Activated T-cell treated with anti-CD3 and anti-CD28 coated beads for 48 hours (primary cell): ENCODE measurements at places on chromosomes 2 and 18.
A peak's percentile ranks its signal among the peaks of the same experiment; 100 is the strongest.

DNA sequence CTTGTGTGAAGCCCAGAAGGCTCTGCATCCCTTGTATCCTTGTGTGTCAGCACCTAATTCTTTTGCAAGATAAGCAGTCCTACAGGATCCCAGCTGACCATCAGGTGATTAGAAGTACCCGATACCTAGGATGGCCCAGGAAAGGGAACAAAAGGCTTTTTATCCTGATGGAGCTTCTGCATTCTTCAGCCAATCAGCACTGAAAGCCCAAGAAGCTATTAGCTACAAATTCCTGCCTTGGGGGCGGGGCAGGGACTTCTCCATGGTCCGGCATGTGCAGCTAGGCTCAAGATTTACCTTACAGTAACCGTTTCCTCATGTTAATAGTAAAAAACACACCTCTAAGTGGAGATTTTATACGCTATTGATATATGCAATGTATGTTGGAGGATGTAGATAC lies 264.6 kb upstream of the THUMPD2 start:
- no peak for DNase-seq

DNA sequence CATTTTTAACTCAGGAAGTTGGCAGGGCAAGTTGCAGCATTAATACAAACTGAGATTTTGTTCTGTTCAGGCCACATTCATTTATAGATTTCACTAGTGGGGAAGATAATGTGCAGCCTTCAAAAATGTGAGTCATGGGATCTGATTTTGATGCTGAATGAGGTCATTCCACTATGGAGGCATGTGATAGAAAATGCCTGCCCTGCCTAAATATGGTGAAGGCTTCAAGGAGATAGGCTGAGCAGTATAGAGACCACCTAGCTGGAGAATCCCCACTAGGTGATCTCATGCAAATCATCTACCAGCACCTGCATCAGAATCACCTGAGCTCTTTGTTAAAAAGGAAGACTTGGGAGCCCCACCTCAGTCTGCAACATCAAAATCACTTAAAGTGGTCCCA lies 43.7 kb downstream of the PAX3 start:
- no peak for DNase-seq

GRCh38 chr2:9474361-9475057 lies at the start of gene IAH1:
TSS of gene IAH1 (plus strand) at chr2:9474551. CDS start at chr2:9474567, 16 bp downstream.
- DNase-seq, result peak; percentile 66

DNA sequence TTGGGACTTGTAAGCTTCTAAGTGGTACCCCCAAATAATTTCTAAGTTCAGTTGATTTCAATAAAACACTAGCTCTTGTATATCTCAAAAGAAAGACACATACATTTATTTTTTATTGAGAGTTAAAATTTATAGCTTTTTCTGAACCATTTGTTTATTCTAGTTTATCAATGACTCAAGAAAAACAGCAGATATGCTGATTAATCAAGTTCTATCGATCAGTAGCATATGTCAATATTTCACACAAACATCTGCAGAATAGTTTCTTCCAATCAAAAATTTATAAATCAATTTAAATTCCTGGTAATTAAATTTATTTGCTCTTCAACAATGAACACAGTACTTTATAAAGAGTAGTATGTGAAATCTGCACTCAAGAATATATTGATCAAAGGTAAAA lies 5.3 kb downstream of the FIGN start:
- no peak for DNase-seq

DNA sequence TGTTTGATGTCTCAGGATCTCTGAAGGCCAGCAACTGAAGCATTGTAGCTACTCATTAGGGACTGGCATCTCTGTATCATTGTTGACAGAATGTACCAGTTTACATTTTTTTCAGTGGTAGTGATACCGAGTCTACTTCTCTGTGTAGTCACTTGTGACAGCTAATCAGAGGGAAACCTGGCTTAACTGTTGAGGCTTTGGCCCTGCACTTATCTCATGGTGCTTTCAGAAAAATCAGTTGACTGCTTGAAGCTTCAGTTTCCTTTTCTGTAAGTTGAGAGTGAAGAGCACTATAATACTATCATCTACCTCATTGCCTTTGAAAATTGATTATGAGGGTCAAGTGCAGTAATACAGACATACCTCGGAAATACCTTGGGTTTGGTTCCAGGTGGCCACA lies 90.0 kb downstream of the COMMD1 start:
- no peak for DNase-seq

GRCh38 chr2:85698880-85699254 lies 4.7 kb downstream of the GNLY start:
- DNase-seq, result no peak

DNA sequence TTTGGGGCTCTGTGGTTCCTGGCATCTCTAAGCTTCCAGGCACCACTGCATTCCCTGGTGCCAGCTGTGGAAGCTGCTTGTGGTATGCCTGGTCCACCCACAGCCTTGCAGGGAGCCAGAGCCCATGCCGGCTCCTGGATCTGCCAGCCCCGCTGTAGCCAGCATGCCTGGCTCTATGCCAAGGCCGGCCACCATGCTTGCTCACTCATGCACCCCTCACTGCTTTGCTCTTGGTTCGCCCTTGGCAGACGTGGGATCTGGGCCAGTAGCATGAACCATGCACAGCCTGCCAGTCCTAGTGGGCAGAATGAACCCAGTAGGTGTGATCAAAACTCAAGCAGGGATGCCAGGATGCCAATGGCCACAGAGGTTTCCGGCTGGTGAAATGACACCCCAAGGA lies 634.2 kb upstream of the TMEFF2 start:
- no peak for DNase-seq

DNA sequence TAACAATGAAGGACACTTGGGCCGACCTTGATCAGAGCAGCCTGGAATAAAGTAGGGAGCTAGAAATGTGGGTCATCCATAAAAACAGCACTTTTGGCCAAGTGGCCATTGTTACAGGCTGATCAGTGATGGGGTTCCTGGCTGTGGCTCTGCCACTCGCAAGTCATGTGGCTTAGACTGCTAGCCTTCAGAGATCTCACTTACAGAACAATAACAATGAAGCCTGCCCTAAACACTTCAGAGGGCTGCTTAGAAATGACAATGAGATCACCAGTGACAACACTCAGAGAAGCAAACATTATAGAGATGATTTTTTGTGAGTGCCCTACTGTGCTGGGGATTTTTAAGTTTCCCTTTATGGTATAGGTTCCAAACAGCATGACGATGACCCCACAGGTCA lies 107.9 kb upstream of the LMAN1 start:
- no peak for DNase-seq

DNA sequence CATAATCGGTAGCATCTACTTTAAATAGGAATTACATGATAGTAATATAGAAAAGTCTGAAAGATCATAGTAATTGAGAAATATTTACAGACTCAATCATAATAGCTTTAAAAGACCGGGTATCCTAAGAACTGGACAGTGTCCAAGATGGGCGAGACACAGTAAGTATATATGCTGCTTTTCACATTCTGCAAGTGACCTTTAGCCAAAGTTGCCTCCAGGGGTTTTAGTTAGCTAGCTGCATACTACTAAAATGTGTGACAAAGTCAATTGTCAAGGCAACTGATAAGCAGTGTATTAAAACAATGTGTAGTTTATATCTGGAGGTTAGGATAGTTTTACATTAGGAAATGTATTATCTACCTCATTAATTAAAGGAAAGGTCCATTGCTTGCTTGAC lies 24.6 kb downstream of the CD302 start:
- DNase-seq, result no peak

DNA sequence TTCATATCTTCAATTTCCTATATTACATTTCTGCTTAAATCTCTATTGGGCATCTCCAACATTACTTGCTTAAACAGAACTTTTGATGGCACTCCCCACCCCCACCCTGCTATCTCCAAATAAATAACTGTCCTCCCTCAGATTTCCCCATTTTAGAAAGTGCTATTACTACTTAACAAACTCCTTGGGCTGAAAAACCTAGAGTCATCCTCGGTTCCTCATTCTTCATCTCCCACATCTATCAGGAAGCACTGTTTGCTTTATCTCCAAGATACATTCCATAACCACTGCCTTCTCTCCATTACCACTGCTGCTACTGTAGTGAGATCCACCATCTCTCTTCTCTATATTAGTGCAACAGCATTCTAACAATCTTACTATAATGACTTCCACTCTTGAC lies 150.4 kb upstream of the CYRIA start:
- no peak for DNase-seq

GRCh38 chr2:65554765-65555591 lies 122.6 kb upstream of the SPRED2 start:
- DNase-seq, result peak; percentile 18

DNA sequence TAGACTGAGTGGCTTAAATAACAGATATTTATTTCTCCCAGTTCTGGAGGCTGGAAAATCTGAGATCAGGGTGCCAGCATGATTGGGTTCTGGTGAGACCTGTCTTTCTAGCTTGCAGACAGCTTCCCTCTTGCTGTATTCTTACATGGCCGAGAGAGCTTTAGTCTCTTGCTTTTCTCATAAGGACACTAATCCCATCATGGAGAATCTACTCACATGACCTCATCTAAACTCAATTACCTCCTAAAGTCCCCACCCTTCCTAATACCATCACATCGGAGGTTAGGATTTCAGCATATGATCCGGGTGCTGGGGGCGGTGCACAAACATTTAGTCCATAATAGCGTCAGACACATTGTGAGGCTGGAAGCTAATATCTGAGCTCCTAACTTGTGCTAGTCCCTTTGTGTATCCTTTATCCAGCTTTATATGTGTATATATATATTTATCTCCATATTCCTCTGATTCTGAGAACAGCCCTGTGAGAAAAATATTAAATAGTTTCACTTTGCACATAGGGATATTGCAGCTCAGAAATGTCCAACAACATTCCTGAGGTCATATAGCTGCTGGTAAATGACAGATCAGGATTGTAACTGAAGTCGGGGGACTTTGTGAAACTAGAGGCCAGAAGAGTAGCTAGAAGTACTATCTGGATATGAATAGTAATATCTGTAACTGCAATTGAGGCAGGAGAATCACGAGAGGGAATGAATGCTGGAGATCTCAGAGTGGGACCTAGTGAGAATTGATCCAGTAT lies 28.9 kb downstream of the MARCHF4 start:
- DNase-seq, result no peak

DNA sequence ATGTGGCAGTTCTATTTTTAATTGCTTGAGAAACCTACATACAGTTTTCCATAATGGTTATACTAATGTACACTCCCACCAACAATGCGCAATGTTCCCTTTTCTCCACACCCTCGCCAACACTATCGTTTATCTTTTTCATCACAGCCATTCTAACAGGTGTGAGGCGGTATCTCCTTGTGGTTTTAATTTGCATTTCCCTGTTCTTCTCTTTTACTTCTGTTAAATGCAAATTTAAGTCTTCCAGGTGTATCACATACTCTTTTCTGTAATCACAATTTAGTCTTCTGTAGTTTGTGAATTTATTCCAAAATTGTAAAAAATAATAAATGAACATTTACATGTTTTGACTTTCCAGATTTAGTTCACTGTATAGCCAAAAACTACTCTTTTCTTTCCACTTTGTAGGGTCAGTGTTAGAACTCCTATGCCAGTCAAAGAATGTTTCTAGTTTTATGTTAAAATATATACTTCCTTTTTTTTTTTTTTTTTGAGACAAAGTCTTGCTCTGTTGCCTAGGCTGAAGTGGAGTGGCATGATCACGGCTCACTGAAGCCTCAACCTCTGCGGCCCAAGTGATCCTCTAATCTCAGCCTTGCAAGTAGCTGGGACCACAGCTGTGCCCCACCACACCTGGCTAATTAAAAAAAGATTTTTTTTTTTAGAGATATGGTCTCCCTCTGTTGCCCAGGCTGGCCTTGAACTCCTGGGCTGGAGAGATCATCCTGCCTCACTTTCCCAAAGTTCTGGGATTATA lies 15.4 kb upstream of the ACYP2 start:
- DNase-seq, result no peak

DNA sequence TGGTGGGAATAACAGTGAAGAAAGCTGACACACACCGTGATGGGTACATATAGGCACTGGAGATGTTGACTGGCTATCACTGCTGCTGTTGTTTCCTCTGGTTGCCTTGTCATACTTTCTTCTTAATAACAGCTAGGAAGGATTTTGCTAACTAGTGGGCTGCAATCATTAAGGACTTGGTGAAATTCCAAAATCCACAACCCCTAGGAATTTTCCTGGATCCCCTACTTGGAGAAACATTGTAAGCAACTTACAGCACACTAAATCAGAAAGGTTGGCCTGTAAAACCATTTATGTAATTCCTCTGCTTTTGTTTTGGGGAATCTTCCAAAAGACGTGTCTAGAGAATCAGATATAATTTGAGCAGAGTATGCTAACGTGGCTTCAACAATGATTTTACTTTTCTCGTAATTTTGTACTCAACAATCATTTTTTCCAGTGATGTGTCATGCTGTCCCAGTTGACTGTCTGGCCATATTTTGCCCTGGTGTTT lies 8.0 kb upstream of the COL3A1 start:
- DNase-seq, result no peak

- no peak for DNase-seq
Observed at GRCh38 chr2:25595393-25595792, 78.0 kb downstream of the DTNB start.

- DNase-seq, result no peak
Observed at GRCh38 chr2:66156171-66156570, 278.8 kb upstream of the MEIS1 start.

GRCh38 chr2:9627310-9627709 lies 3.5 kb downstream of the YWHAQ start:
- DNase-seq, result no peak

- DNase-seq, result no peak
Observed at GRCh38 chr2:65495251-65495877, 63.0 kb upstream of the SPRED2 start.

DNA sequence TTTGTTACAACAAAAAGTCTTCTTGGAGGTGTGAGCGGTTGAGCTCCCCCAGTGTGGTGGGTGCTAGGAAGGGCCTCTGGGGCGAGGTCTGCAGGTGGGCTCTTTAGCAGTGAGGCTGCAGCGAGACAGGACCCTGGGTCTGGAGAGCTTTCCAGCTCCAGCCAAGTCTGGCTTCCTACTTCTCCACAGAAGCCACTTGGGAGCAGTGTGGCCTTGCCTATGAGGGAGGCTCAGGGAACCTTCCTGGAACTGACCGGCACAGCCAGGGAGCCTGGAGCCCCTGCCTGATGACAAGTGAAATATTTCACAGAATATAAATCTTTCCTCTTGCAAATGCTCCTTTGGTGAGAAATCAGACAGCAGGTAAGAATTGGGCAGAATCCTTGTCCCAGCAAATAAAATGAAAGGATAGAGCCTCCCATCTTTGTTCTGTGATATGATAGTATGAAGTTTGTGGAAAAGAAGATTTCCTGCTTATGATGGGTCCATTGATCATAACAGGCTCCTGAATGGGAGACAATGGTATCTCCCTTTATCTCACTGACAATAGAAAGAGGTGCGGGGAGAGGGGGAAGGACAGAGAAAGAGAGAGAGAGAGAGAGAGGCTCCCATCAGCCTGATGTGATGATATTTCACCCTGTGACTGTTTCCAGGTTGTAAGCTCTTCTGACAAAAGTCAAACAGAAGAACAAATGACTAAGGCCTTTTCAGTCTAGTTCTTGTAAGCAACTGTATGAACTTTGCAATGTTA lies 289.8 kb upstream of the SPRED2 start:
- DNase-seq, result no peak

GRCh38 chr2:7567646-7568045 lies 650.4 kb downstream of the RNF144A start:
- peak; percentile 54 for DNase-seq
